Stomach (tissue), 19 donors: ENCODE measurements at places on chromosomes 3 and 15. TPM values are rescaled to one million over a fixed set of nuclear protein-coding genes. Genes with fewer than 3 reads are reported as not detected.

- DNase-seq, result no peak
Observed at GRCh38 chr3:129345971-129346370, 67.3 kb downstream of the HMCES start.

- no peak for DNase-seq
Observed at GRCh38 chr3:111326144-111326995, 215.6 kb upstream of the CD96 start.

Gene PLOD2
- total RNA-seq, result 49.1 TPM

Gene SERINC4
- not detected for total RNA-seq

Gene CCDC13
- total RNA-seq, result 0.58 TPM

Gene TF
- total RNA-seq, result 0.45 TPM

Gene FILIP1L
- 63.9 TPM for total RNA-seq
